ENCODE measurements at places on chromosomes 1 and 21. TPM values are rescaled to one million over a fixed set of nuclear protein-coding genes. Genes with fewer than 3 reads are reported as not detected.
A peak's percentile ranks its signal among the peaks of the same experiment; 100 is the strongest.

The GPR153 gene
- 7.1 TPM for polyA plus RNA-seq

The TEX38 gene
- 0.27 TPM for polyA plus RNA-seq

- no peaks in the 10 kb centered on the region for H3K27me3 ChIP-seq
- H3K4me1 ChIP-seq = peaks cover 26% of the 10 kb centered on the region
- H3K4me3 ChIP-seq = no peak overlapping the region
- peak; percentile 40 for DNase-seq
Measured at GRCh38 chr1:58874757-58875755, 91.2 kb upstream of the JUN start.

GRCh38 chr1:155934936-155935590 is 850 bp upstream of the KHDC4 start:
- peaks cover 26% of the 10 kb centered on the region for H3K4me1 ChIP-seq
- DNase-seq = no peak
- H3K4me3 ChIP-seq = peak overlapping the region; percentile 25
- H3K27me3 ChIP-seq = no peaks in the 10 kb centered on the region
- H3K27ac ChIP-seq = peak overlapping the region; percentile 90

- peak; percentile 8 for DNase-seq
- peaks cover 14% of the 10 kb centered on the region for H3K4me1 ChIP-seq
- H3K4me3 ChIP-seq = peak overlapping the region; percentile 35
- no peaks in the 10 kb centered on the region for H3K27me3 ChIP-seq
- H3K27ac ChIP-seq = peak overlapping the region; percentile 98
- no peaks in the 10 kb centered on the region for H3K36me3 ChIP-seq
Measured at GRCh38 chr1:119141020-119141424, 569 bp upstream of the WARS2 start.

DNA sequence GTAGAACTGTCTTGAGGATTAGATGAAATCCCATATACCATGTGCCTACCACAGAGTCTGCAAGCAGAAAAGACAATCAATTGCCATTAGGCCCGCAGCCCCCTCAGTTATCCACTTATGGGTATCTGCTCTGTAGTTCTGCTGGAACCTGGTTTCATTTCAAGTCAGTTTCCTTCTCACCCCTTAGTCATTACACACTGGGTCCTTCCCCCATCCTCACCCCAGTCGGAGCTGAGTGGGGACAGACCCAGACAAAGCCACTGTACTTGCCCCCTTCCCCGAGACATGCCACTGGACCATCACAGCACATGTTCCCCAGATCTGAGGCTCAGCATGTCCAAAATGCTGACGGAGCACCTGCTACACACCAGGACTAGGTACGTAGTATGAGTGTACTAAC is 21.2 kb downstream of the PGLYRP3 start:
- H3K4me1 ChIP-seq = no peaks in the 10 kb centered on the region
- no peak for DNase-seq
- H3K36me3 ChIP-seq = no peaks in the 10 kb centered on the region
- no peaks in the 10 kb centered on the region for H3K27me3 ChIP-seq
- no peak overlapping the region for H3K27ac ChIP-seq

DNA sequence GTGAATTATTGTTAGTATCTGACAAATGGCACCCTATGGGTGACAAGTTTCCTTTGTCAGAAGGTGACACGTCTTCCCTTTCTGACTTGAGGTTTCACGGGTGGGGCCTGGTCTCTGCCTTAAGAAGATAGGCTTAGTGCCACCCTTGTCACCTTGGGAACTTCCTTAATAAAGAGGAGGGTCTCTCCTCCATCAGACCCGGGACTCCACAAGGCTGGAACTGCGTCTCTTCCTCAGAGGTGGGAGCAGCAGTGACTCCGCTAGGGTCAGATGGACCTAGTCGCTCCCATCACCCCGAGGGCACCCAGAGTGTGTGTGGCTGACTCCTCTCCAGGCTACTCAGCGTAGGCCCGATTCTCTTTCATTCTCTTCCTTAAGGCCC is 774 bp upstream of the WDTC1 start:
- DNase-seq = no peak
- H3K27ac ChIP-seq = no peak overlapping the region
- H3K4me3 ChIP-seq = no peak overlapping the region
- no peaks in the 10 kb centered on the region for H3K36me3 ChIP-seq
- H3K4me1 ChIP-seq = peaks cover 12% of the 10 kb centered on the region

The FMO5 gene
- 49.5 TPM for polyA plus RNA-seq

DNA sequence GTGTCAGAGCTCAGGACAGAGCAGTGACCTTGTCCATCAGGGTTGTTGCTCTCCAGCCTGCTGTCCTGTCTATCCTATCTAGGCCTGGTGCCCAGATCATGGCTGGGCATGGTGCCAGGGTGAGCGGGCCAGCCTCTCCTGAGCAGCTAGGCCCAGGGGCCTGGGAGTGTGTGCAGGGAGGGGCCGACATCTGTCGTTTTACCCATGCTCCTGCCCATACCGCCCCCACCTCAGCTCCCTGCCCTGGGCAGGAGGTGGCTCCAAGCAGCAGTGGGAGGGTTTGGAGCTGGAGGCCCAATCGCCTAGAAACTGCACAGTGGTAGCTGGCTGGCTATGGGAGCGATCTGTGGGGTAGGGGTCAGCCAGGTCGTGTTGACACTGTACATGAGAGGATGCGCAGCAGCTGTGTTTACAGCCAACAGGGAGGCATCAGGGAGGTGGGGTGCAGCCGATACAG is 6.5 kb downstream of the INSRR start:
- no peak overlapping the region for H3K4me3 ChIP-seq
- H3K4me1 ChIP-seq = no peaks in the 10 kb centered on the region
- H3K27me3 ChIP-seq = peaks cover 47% of the 10 kb centered on the region
- H3K36me3 ChIP-seq = no peaks in the 10 kb centered on the region
- DNase-seq = no peak

- peaks cover 67% of the 10 kb centered on the region for H3K27me3 ChIP-seq
- DNase-seq = peak; percentile 42
- no peak within 1 kb of the TSS for H3K4me3 ChIP-seq
- no peaks in the 10 kb centered on the region for H3K36me3 ChIP-seq
- H3K4me1 ChIP-seq = no peaks in the 10 kb centered on the region
- no peak within 1 kb of the TSS for H3K27ac ChIP-seq
Measured at GRCh38 chr1:19664453-19665185, at the start of gene HTR6. TSS of gene HTR6 (plus strand) at chr1:19664875. CDS start at chr1:19665754, 879 bp downstream.

The OR2M3 gene
- not detected for polyA plus RNA-seq

- H3K27ac ChIP-seq = no peak overlapping the region
- no peaks in the 10 kb centered on the region for H3K27me3 ChIP-seq
- H3K36me3 ChIP-seq = no peaks in the 10 kb centered on the region
Measured at GRCh38 chr1:76690766-76691165, 176.5 kb upstream of the ST6GALNAC5 start.

- peaks cover under 1% of the 10 kb centered on the region for H3K27me3 ChIP-seq
- no peaks in the 10 kb centered on the region for H3K4me1 ChIP-seq
- H3K36me3 ChIP-seq = no peaks in the 10 kb centered on the region
- no peak for DNase-seq
- H3K27ac ChIP-seq = no peak overlapping the region
Measured at GRCh38 chr1:207888652-207889051, 22.3 kb downstream of the CD34 start.

The AGMAT gene
- polyA plus RNA-seq = 19.1 TPM

- no peaks in the 10 kb centered on the region for H3K36me3 ChIP-seq
- no peaks in the 10 kb centered on the region for H3K27me3 ChIP-seq
- H3K27ac ChIP-seq = no peak overlapping the region
- H3K4me3 ChIP-seq = no peak overlapping the region
Measured at GRCh38 chr1:17012775-17013490, 1.2 kb upstream of the ATP13A2 start.

The NCF2 gene
- polyA plus RNA-seq = 3.1 TPM

The HEYL gene
- polyA plus RNA-seq = 17.9 TPM

DNA sequence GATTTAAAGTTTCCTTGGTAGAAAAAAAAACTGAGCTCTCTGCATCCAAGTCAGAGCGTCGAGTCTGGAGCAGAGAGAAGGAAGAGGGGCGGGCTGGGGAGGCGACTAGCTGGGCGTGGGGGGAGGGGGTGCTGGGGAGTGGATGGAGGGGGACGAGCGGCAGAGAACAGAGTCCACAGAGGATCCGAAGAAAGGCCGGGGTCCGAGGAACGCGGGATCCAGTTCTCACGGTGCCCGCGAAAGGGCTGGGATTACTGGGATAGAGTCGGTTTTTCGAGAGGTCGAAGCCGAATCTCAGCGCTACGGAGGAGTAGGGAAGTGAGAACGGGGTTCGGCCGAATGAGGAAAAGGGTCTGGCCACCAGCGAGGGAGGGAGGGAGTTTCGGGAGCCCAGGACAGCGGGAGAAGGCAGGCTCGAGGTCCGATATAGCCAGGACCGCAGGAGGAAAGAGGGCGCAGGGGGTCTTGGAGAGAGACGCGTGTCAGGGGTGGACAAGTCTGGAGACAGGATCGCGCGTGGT is 665 bp downstream of the DAB1 start:
- H3K36me3 ChIP-seq = no peaks in the 10 kb centered on the region
- peak overlapping the region; percentile 68 for H3K27ac ChIP-seq
- DNase-seq = peak; percentile 51

- H3K36me3 ChIP-seq = no peaks in the 10 kb centered on the region
- H3K4me3 ChIP-seq = peak overlapping the region; percentile 6
- peak overlapping the region; percentile 93 for H3K27ac ChIP-seq
- no peak for DNase-seq
- peaks cover 21% of the 10 kb centered on the region for H3K4me1 ChIP-seq
- H3K27me3 ChIP-seq = no peaks in the 10 kb centered on the region
Measured at GRCh38 chr21:39350094-39351005, 1.5 kb upstream of the HMGN1 start.

- no peak overlapping the region for H3K4me3 ChIP-seq
- no peak overlapping the region for H3K27ac ChIP-seq
- H3K36me3 ChIP-seq = no peaks in the 10 kb centered on the region
- H3K27me3 ChIP-seq = no peaks in the 10 kb centered on the region
Measured at GRCh38 chr1:228500143-228500734, 13.1 kb downstream of the RNF187 start.

- peak overlapping the region; percentile 83 for H3K27ac ChIP-seq
- peaks cover 79% of the 10 kb centered on the region for H3K4me1 ChIP-seq
- H3K36me3 ChIP-seq = no peaks in the 10 kb centered on the region
- H3K27me3 ChIP-seq = no peaks in the 10 kb centered on the region
- no peak overlapping the region for H3K4me3 ChIP-seq
Measured at GRCh38 chr1:27598902-27599528, 4.9 kb downstream of the AHDC1 start.

The LRRN2 gene
- 25.5 TPM for polyA plus RNA-seq

DNA sequence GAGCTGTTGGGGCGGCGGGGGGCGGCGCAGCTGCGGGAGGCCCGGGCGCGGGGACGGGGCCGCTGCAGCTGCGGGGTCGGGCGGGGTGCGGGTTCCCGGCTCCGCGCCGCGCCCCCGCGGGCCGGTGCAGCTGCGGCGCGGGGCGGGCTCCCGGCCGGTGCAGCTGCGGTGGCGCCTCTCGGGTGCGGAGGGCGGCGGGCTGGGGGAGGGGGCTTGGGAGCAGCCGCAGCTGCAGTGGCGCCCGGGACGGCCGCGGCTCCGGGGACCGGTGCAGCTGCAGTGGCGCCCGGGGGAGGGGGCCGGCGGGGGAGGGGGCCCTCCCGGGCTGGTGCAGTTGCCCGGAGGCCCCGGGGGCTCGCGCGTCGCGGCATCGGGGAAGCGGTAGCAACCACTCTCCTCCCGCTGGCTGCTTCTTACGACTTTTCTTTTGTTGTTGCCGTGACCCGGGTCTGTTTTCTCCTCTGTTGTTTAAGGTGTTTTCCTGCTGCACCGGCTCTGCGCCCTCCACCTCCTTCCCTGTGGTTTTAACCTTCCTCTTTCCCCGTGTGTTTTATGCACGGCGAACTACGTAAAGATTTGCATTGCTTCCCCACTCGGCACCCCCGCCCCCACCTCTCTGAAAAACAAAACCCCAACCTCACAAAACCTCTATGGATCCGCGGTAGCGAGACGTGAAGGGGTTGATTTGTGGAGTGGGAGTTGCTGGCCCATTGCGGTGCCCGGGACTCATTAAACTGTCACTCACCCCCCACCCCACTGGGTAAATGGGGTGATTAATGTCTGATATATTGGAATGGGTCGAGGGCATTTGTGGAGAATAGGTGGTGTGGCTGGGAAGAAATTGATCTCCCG is 1.7 kb upstream of the ZBTB18 start:
- H3K4me3 ChIP-seq = peak overlapping the region; percentile 95
- peaks cover 23% of the 10 kb centered on the region for H3K4me1 ChIP-seq
- peak; percentile 76 for DNase-seq
- H3K27me3 ChIP-seq = no peaks in the 10 kb centered on the region
- peak overlapping the region; percentile 59 for H3K27ac ChIP-seq

DNA sequence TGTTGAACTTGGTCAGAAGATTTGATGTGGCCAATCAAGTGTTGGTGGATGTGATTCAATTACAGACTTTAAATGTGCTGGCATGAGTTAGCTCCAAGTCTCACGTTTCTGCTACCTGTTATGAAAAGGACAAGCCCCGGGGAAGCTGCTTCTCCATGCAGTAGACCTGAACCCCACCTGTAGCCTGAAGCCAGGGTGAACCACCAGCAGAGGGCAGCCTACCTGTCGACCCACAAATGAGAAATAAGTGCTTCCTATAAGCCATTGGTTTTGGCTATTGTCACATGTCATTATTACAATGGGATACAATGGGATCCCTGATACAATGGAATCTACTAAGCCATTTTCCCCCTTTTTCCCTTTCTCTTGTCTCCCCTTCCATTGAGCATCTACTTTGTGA is 230.2 kb downstream of the PRDM2 start:
- no peak overlapping the region for H3K4me3 ChIP-seq
- H3K27me3 ChIP-seq = peaks cover 8% of the 10 kb centered on the region
- DNase-seq = no peak
- no peak overlapping the region for H3K27ac ChIP-seq
- H3K36me3 ChIP-seq = no peaks in the 10 kb centered on the region

- no peaks in the 10 kb centered on the region for H3K36me3 ChIP-seq
- DNase-seq = no peak
- H3K27ac ChIP-seq = no peak overlapping the region
- no peaks in the 10 kb centered on the region for H3K27me3 ChIP-seq
Measured at GRCh38 chr21:41333752-41334151, 17.2 kb downstream of the FAM3B start.

The GJC2 gene
- 0.63 TPM for polyA plus RNA-seq

- no peak for DNase-seq
- H3K4me3 ChIP-seq = no peak overlapping the region
- H3K27me3 ChIP-seq = no peaks in the 10 kb centered on the region
- H3K27ac ChIP-seq = peak overlapping the region; percentile 96
- no peaks in the 10 kb centered on the region for H3K36me3 ChIP-seq
Measured at GRCh38 chr1:24121406-24121805, 9.5 kb upstream of the MYOM3 start.

DNA sequence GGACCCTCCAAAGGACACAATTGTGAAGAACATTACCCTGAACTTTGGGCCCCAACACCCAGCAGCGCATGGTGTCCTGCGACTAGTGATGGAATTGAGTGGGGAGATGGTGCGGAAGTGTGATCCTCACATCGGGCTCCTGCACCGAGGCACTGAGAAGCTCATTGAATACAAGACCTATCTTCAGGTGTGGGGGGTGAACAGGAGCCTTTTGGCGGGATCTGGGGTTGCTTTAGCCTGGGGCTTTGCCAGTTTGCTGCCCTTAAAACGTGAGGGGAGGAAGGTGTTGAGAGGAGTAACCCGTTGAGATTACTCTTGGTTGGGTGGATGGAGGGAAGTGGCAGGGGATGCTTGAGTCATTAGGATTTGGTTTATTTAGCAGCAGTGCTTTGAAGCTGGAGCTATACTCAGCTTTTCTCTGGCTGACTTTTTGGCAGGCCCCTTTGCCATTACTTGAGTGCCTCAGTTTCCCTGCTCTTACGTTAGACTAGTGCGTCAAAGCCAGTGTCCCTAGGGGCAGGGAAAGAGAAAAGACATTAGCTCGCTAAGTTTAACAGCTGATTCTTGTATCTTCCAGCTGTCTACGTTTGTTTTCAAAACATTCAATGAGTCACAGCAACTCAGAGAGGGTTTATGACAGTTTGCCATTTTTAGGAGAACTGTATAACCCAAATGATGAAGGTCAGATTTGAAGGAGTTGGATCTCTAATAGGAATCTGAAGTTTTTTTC is 4.4 kb downstream of the NDUFS2 start:
- H3K36me3 ChIP-seq = peaks cover 3% of the 10 kb centered on the region
- no peaks in the 10 kb centered on the region for H3K27me3 ChIP-seq
- H3K4me1 ChIP-seq = peaks cover 13% of the 10 kb centered on the region
- H3K27ac ChIP-seq = peak overlapping the region; percentile 81
